ENCODE measurements at places on chromosomes 6 and 20.
A peak's percentile ranks its signal among the peaks of the same experiment; 100 is the strongest.

- DNase-seq: peak; percentile 58
These were observed 32.3 kb downstream of the YTHDF1 start for GRCh38 chr20:63183422-63184146.

GRCh38 chr20:5136096-5136495, 9.3 kb downstream of the CDS2 start:
- no peak for DNase-seq

GRCh38 chr6:24630856-24631505, 15.0 kb downstream of the KIAA0319 start:
- no peak for DNase-seq

DNA sequence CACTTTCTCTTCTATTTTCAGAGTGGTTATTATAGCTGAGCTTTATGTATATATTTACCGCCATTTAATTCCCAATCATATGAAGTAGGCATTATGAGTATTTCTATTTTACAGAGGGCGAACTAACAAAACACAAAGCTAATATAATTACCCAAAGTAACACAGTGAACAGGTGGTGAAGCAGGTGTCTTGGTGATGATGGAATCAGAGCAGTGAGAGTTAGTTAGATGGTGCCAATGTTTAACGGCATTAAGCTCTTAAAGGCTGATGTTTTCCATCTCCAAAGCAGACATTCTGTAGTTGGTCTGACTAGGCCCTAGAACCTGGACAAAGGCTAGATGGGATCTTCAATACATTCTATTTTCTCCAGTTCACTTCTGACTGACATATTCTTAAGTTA, 551.1 kb upstream of the SYNCRIP start:
- DNase-seq: no peak

- DNase-seq: no peak
These were observed 85.2 kb upstream of the ECI2 start for GRCh38 chr6:4220558-4220957.

- DNase-seq: no peak
These were observed 44.3 kb downstream of the TM9SF4 start for GRCh38 chr20:32153771-32154170.

- DNase-seq: peak; percentile 59
These were observed 551 bp downstream of the SYNCRIP start for GRCh38 chr6:85641897-85642773.

DNA sequence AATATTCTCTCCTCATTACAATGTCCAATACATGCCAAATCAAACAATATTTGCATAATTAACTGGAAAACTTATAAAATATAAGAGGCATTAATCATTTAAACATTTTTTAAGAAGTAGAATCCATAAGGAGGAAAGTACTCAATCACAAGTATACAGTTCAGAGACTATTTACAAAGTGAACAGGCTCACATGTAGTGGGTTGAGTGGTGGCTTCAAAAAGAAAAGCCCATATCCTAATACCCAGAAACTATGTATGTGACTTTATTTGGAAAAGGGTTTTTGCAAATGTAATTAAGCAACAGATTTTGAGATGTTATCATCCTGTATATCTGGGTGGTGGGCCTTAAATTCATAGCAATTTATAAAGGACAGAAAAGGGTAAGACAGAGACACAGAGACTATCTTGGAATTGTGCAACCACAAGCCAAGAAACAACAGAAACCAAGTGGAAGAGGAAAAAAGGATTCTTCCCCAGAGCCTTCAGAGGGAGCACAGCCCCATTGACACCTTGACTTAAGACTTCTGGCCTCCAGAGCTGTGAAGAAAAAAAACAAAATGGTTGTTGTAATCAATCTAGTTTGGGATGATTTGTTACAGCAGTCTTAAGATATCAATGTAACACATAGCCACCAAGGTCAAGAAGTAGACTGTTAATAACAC, 32.7 kb upstream of the CRISP1 start:
- DNase-seq: no peak

GRCh38 chr20:63325021-63325471, 32.1 kb downstream of the COL20A1 start:
- no peak for DNase-seq

- no peak for DNase-seq
These were observed 312.4 kb downstream of the GRIK2 start for GRCh38 chr6:101705866-101706265.

- no peak for DNase-seq
These were observed 387.0 kb downstream of the LAMA2 start for GRCh38 chr6:129269891-129270290.
